ENCODE measurements at places on chromosomes 2 and 18. TPM values are rescaled to one million over a fixed set of nuclear protein-coding genes. Genes with fewer than 3 reads are reported as not detected.

The AFG3L2 gene
- 48.7 TPM for total RNA-seq

The IGFBP5 gene
- 59.3 TPM for total RNA-seq

The UCN gene
- 0.92 TPM for total RNA-seq

The DYSF gene
- 1.8 TPM for total RNA-seq

The OSR1 gene
- 2.5 TPM for total RNA-seq

The ERBB4 gene
- total RNA-seq = 78.7 TPM
